ENCODE measurements at places on chromosomes 6 and 20.

GRCh38 chr6:132198896-132199295, 202.4 kb downstream of the MOXD1 start:
- H3K36me3 ChIP-seq = no peaks in the 10 kb centered on the region
- no peaks in the 10 kb centered on the region for H3K27me3 ChIP-seq
- peaks cover 4% of the 10 kb centered on the region for H3K4me1 ChIP-seq
- peak overlapping the region; percentile 72 for H3K27ac ChIP-seq
- peak overlapping the region; percentile 71 for H3K4me3 ChIP-seq
- DNase-seq = no peak

GRCh38 chr20:63268256-63268655, 4.4 kb upstream of the ARFGAP1 start:
- H3K4me1 ChIP-seq = peaks cover 21% of the 10 kb centered on the region
- peaks cover 21% of the 10 kb centered on the region for H3K36me3 ChIP-seq
- peaks cover 7% of the 10 kb centered on the region for H3K27me3 ChIP-seq
- H3K4me3 ChIP-seq = no peak overlapping the region

- H3K4me1 ChIP-seq = peaks cover 1% of the 10 kb centered on the region
- peak overlapping the region; percentile 95 for H3K4me3 ChIP-seq
- DNase-seq = peak; percentile 39
Observed at GRCh38 chr6:37354526-37355384, 972 bp downstream of the RNF8 start.

GRCh38 chr20:49589747-49590146, 21.8 kb upstream of the PTGIS start:
- no peaks in the 10 kb centered on the region for H3K36me3 ChIP-seq
- no peak for DNase-seq
- no peaks in the 10 kb centered on the region for H3K27me3 ChIP-seq

DNA sequence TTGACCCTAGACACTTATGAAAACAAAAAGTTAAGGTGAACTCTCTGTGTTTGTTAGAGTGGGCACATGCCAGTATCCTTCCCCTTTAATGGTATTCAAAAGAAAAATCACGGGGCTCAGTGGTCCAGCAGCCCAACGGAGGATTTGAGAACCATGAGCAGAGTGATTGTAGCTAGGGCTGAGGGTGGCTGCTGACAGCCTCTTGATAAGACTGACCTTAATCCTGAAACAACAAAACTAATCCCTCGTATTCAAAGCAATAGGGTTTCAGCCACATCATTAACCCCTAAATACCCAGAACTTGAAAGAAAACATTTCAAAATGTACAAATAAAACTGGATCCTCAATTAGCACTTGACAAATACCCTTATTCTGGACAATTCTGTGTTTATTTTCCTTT, 95.1 kb downstream of the SNAP25 start:
- no peak overlapping the region for H3K27ac ChIP-seq
- no peaks in the 10 kb centered on the region for H3K27me3 ChIP-seq
- peak; percentile 16 for DNase-seq

DNA sequence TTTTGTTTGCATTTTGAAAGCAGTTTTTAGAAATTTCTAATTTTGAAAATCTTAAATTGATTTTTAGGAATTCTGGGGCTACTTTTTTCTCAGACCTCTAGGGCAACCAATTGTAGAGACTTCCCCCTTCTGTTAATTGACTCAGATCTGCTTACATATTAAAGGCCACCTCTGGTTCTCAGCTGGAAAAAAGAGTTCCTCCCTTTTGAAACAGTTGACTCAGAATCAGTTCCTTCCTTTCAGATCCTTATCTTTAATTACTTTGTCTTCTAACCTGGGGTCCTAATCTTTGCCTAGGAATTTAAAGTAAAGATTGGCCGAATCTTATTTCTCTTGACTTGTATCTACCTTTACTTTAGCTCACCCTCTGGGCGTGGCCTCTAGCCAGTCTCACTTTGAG, 146.8 kb downstream of the LAMA2 start:
- no peak overlapping the region for H3K4me3 ChIP-seq
- no peaks in the 10 kb centered on the region for H3K27me3 ChIP-seq
- no peak overlapping the region for H3K27ac ChIP-seq
- no peaks in the 10 kb centered on the region for H3K4me1 ChIP-seq

DNA sequence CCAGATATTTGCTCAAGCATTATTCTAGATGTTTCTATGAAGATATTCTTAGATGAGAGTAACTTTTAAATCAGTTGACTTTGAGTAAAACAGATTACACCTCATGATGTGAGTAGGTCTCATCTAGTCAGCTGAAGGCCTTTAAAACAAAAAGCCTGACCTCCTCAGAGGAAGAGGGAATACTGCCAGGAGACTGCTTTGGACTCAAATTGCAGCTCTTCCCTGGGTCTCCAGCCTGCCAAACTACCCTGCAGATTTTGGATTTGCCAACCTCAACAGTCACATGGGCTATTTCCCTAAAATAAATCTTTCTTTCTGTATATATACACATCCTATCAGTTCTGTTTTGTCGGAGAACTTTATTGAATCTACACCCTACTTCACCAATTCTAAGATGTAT, 182.5 kb upstream of the TENT5A start:
- no peak overlapping the region for H3K27ac ChIP-seq
- H3K4me1 ChIP-seq = peaks cover 2% of the 10 kb centered on the region
- no peak for DNase-seq
- H3K4me3 ChIP-seq = no peak overlapping the region
- no peaks in the 10 kb centered on the region for H3K27me3 ChIP-seq

DNA sequence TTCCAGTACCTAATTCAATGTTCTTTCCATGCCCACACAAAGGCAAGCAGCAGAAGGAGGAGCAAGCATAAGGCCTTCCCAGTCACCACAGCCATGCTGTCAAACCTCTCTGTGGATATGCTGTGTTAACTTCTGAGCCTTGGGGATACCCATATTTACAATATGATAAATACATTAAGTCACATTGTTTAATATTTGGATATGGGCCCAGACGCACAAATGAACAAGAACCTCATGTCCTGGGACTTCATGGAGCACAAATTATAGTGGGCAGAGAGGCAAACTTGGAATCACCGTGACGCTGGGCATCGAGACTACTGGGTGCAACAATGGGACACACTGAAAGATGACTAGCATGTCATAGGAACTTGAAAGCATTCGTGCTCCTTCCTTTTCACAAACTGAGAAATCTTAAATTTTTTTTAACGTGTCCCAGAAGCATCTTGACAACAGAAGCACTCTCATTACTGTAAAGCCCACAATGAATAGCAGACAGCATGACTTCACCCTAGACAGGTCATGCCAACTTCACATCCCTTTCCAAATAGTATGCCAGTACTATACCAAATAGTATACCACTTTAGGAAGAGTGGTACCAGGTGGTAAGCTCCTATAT, 16.0 kb downstream of the SOD2 start:
- no peak for DNase-seq
- H3K36me3 ChIP-seq = peaks cover 51% of the 10 kb centered on the region
- no peak overlapping the region for H3K27ac ChIP-seq
- H3K27me3 ChIP-seq = no peaks in the 10 kb centered on the region
- H3K4me3 ChIP-seq = no peak overlapping the region
- no peaks in the 10 kb centered on the region for H3K4me1 ChIP-seq

DNA sequence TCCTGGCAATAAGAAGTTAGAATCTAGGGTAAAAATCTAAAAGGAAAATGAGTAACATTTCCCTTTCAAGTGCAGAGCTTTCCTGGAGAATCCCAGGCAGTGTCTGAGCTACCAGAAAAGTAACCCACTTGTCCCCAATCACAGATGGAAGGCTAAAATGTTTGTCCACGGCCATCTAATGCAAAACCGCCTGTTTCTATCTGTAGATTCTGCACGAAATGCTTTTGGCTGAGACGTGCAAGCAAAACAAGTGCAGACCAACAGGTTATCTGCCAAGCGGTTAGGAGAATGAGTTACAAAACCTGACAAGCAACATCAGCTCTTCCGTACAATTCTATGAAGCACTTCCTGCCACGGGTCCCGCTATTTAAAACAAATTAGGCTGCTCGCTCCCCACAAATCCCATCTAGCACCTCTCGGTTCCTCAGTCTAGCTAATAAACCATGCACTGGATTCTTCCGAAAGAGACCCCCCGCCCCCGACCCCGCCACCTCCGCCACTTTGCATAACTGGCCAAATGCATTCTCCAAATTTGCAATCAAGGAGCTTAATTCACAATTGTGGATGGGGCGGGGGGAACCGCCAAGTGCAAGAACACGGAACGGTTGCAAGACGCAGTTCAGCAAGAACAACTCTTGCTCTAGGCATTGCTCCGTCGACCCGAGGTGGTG, 1.4 kb downstream of the ELOVL5 start:
- peaks cover 3% of the 10 kb centered on the region for H3K4me1 ChIP-seq
- H3K27ac ChIP-seq = peak overlapping the region; percentile 82
- peak; percentile 51 for DNase-seq

- no peaks in the 10 kb centered on the region for H3K36me3 ChIP-seq
- H3K4me3 ChIP-seq = no peak overlapping the region
- H3K27me3 ChIP-seq = no peaks in the 10 kb centered on the region
- H3K4me1 ChIP-seq = peaks cover 2% of the 10 kb centered on the region
Observed at GRCh38 chr6:25028328-25028727, 92.6 kb upstream of the RIPOR2 start.

DNA sequence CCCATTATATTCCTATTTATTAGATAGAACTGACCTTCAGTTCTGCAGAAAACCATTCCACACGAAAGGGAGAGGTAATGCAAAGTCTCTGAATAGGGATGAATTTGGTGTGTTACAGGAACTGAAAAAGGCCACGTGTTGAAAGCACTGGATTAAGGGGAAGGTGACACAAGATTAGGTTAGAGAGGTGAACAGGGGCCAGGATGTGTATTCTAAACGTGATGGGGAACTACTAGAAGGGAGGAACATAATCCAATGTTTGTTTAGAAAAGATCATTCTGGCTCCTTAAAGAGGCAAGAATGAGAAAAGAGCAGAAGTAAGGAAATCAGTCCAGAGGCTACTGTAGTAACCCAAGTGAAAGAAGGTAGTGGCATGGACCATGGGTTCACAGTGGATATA, 6.3 kb upstream of the ZKSCAN8 start:
- no peak overlapping the region for H3K27ac ChIP-seq
- no peak for DNase-seq
- H3K27me3 ChIP-seq = no peaks in the 10 kb centered on the region
- H3K4me1 ChIP-seq = peaks cover 1% of the 10 kb centered on the region
- peaks cover 10% of the 10 kb centered on the region for H3K36me3 ChIP-seq

DNA sequence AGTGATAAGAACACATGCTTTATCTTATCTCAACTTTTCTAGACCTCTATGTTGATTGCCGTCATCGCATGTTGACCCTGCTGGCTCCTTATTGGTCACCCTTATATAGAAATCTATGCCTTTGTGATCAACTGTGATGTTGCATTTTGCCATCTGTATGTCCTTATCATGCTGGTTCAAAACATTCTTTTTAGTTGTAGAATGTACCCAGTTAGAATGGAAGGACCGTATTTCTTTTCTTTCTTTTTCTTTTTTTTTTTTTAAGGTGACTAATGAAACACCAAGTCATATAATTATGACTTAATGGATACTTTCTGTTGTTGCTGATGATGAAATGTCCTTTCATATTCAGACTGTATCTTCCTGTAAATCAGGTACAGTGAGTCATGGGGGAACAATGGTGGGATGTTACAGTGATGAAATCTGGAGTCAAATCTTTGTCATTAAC, 145.9 kb upstream of the CITED2 start:
- no peaks in the 10 kb centered on the region for H3K4me1 ChIP-seq
- no peak for DNase-seq
- no peaks in the 10 kb centered on the region for H3K27me3 ChIP-seq
- H3K27ac ChIP-seq = no peak overlapping the region
- H3K36me3 ChIP-seq = no peaks in the 10 kb centered on the region

DNA sequence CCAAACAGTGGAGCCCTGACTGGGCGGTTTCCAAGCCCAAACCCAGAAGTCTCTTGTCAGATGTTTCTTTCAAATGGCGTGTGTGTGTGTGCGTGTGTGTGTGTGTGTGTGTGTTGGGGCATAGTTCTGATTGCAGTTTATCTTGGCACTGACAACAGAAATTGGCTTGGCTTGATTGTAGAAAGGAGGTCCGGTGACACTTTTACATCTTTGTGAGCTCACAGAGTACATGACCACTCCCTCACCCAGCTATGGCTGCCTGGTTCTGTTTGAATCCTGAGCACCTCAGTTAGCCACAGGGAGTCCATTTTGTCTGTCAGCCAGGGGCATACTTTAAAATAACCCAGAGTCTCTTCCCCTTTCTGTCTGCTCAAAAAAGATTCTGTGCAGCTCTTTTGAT, 276.3 kb downstream of the CD83 start:
- H3K27ac ChIP-seq = no peak overlapping the region
- no peak for DNase-seq
- no peaks in the 10 kb centered on the region for H3K36me3 ChIP-seq
- no peak overlapping the region for H3K4me3 ChIP-seq

Measured in mesenchymal stem cell (in vitro differentiated cells and primary cell).